IMR-90 (cell line): ENCODE measurements at places on chromosomes 11 and 22.

- no peak for DNase-seq
These were observed 146.4 kb downstream of the C11orf91 start for GRCh38 chr11:33554219-33554618.

- no peak for DNase-seq
These were observed 246.2 kb upstream of the PLET1 start for GRCh38 chr11:112506852-112507251.

DNA sequence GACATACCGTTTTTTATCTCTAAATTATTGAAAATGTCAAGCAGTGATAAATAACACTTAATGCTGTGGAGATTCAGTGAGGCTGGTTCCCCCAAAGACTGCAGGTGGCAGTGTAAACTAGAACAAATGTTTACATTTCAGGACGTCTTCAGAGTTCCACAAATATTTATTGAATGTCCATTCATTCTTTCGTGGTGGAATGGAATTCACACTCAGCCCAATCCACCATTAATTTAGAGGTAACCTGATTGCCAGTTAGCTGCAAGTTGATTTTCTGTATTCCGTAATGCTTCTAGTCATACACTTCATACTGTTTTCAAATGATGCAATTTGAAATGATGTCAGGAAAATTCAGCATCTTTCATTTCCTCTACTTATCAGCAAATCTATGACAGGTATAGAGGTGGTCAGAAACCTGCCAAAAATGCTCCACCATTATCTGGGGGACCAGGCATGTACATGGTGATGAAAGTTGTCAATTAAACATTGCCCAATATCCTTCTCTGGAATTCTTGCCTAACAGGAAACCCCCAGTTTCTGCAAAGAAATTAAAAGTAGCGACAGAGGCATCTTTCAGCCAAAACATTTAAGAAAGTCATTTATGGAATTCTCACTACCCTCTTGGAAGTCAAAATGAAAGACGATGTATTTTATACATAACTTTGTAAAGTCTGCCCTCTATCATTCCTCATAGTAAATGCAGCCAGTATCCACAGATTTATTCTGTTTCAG is 94.3 kb upstream of the BMAL1 start:
- DNase-seq: peak; percentile 54

DNA sequence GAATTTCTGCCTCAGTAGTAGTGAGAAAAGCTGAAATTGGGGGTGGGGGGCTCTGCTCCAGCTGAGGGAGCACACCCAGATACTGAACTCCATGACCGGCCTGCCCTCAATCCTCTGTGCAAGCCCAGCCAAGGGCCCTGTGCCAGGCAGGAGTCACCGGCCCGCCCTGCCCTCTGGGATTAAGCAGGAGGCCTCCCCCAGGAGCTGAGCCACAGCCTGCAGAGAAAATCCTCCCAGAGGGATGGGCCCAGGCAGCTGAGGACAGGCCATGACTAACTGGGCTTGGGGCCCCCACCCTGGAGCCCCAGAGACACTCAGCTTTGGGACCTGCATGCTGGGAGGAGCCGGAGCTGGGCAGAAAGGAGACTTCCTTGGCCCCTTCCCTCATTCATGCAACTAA is 48.8 kb downstream of the MN1 start:
- no peak for DNase-seq

- DNase-seq: no peak
These were observed 15.7 kb downstream of the USP28 start for GRCh38 chr11:113859665-113860064.

- peak; percentile 89 for DNase-seq
These were observed 60.3 kb downstream of the MTMR2 start for GRCh38 chr11:95863486-95864140.

DNA sequence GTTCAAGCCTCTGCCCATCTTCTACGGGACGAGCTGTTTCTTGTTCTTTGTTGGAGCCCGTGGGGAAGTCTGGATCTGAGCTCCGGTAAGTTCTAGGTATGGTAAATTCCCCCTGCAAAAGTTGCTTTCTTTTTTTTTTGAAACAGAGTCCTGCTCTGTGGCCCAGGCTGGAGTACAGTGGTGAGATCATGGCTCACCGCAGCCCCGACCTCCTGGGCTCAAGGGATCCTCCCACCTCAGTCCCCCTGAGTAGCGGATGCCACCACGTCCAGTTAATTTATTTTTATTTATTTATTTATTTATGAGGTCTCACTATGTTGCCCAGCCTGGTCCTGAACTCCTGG is 35.5 kb upstream of the MOB2 start:
- no peak for DNase-seq

- DNase-seq: no peak
These were observed 116.9 kb downstream of the SIK3 start for GRCh38 chr11:116981266-116981885.

GRCh38 chr22:43824724-43825420 is 12.8 kb upstream of the EFCAB6 start:
- DNase-seq: no peak

DNA sequence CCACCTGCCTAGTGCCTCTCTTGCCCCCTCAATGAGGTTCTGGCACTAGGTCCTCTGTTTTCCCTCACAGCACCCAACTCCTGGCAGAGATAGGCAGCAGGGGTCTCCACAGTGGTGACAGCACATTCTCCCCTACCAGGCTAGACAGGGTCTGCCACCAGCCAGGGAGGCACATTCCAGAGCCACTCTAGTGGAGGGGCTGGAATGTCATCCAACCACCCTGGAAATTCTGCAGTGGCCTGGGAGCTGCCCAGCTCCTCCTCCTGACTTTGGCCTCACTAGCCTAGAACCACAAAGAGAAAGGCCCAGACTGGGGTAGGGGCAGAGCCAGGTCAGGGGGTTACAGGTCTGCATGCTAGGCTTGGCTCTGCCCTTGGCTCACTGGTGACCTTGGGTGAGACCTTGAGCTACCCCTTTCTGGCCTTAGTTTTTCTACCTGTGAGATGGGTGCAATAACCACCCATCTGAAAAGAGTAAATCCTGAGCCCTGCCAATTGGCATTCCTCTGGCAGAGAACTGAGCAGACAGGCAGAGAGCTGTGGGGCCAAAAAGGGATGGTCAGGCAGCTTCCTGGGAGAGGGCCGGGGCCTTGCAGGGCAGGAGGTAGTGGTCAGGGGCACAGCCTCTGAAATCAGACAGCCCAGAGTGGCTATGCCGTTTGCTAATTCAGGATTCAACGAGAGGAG is 7.1 kb downstream of the P2RY2 start:
- DNase-seq: no peak

DNA sequence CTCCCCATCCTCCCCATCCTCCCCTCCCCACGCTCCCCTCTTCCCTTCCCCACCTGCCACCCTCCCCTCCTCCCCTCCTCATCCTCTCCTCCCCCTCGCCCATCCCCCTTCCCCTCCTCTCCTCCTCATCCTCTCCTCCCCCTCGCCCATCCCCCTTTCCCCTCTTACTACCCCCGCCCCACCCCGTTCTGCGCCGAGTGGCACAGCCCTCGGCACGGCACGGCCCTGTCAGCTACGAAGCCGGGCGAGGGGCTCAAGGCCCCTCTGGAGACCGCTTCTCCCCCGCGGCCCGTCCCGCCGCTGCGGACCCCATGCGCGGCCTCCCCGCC is 449.9 kb downstream of the OPCML start:
- DNase-seq: no peak

DNA sequence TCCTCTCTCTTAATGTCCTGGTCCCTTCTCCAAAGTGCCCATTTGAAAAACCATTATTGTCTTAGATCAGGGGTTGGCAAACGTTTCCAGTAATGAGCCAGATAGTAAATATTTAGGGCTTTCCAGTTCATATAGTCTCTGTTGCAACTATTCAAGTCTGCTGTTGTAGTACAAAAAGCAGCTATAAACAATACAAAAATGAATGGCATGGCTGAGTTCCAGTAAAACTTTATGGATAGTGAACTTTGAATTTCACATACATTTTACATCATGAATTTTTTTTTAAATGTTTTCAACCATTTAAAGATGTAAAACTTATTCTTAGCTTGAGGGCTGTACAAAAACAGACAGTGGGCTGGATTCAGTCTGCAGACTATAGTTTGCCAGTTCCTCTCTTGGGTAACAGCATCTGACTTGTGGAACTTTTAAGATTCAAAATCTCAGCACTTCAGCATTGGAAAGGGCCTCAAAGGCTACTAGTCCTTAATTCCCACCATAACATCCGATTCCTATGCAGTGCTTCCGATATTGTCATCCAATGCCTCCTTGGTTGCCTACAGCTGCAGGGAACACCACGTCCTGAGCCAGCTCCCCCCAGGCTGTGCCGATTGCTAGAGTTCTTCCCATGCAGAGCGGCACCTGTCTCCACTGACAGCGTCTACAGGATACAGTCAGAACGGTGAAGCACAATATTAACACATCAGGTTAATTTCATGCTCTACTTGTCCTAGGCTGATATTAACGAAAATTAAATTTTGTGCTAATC is 65.6 kb upstream of the E2F8 start:
- DNase-seq: no peak

- DNase-seq: no peak
These were observed 86.5 kb upstream of the PPARA start for GRCh38 chr22:46063846-46064227.

DNA sequence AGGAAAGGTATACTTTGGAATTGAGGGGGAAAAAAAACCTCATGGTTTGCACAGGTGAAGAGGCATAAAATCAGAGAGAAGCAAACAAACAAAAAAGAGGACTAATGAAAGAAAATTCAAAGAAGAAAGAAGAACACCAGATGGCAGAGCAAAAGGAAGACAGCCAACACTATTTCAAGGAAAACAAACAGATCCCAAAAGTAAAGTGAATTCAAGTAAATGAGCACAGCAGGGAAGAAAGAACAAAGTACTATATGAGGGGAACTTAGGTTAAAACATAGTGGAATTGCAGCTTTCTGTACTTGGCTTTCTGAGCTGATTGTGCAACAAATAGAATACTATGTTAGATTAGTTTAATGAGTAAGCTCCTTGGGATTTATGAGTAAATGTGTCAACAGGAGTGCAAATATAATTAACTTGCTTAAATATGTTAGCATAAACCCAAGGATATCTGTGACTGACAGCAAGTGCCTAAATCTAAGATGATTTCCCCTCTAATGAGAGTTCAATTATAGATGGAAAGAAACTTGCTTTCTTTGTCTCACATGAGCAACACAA is 404.6 kb upstream of the CNTN5 start:
- no peak for DNase-seq

DNA sequence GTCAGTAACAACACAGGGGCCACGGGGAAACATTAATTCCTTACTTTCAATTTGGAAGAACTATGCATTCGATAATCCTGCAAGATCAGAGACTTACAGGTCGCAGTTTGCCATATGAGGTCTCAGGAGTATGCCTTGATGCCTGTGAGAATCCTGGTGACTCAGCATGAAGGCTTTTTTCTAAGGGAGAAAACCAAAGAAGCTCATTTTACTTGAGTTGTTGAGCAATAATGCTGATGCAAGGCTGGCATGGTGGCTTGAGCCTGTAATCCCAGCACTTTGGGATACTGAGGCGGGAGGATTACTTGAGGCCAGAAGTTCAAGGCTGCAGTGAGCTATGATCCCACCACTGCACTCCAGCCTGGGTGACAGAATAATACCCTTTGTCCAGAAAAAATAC is 26.6 kb downstream of the ATG16L2 start:
- DNase-seq: peak; percentile 95

- peak; percentile 31 for DNase-seq
These were observed 548.2 kb downstream of the TBC1D22A start for GRCh38 chr22:47310601-47311000.

- peak; percentile 42 for DNase-seq
These were observed 10.5 kb downstream of the MCAM start for GRCh38 chr11:119306373-119306890.

GRCh38 chr11:69320756-69321741 is 27.1 kb downstream of the MYEOV start:
- DNase-seq: peak; percentile 52

GRCh38 chr22:28923826-28924732 is 40.7 kb downstream of the ZNRF3 start:
- DNase-seq: no peak

DNA sequence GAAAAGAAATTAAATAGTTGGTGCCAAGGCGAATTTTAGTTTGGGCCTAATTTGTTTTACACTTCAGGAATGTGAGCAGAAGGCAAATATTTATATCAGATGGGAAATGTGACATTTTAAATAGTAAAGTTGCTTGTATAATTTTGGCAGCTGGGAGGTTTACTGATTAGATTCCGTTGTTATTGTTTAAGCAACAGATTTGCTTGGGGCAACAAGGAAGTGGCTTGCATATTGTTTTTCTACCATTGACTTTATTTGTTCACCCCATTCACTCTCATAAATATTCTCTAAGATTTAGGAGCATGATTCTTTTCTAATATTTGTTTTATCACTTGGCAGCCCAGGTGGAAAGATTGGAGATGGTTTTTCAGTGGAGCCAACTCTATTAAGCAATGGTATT is 40.5 kb upstream of the RAG2 start:
- DNase-seq: no peak

DNA sequence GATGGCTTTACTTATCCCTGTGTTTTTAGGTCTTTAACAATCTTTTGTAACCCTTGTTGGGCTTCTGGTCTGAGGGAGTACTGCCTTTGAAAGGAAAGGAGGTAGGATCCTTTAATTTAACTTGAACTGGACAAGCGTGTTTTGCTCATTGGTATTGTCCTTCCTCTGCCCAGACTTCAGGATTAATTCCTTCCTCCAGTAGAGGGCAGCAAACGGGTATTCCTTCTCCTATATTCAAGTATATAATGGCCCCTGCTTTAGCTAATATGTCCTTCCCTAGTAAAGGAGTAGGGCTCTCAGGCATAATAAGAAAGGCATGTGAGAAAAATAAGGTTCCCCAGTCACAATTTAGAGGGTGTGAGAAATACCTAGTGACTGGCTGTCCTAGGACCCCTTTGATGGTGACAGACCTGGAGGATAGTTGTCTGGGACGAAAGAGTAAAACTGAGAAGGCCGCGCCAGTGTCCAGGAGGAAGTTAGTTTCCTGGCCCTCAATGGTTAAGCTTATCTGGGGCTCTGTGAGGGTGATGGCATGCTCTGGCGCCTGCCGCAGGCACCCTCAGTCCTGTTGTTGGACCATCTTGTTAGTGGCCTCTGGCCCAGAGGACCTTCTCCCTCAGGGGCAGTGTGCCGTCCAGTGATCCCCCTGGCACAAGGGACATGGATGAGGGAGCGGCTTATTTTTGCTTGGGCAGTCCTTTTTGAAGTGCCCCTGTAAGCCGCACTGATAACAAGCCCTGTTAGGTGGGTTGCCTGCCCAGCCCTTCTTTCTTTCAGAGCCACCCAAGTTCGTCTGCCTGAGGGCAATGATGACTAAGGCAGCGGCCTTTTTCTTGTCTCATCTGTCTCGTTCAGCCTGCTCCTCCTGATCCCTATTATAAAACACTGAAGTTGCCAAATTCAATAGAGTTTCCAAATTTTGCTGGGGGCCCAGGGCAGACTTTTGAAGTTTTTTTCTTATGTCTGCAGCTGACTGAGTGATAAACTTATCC is 51.8 kb downstream of the C11orf71 start:
- DNase-seq: peak; percentile 80

DNA sequence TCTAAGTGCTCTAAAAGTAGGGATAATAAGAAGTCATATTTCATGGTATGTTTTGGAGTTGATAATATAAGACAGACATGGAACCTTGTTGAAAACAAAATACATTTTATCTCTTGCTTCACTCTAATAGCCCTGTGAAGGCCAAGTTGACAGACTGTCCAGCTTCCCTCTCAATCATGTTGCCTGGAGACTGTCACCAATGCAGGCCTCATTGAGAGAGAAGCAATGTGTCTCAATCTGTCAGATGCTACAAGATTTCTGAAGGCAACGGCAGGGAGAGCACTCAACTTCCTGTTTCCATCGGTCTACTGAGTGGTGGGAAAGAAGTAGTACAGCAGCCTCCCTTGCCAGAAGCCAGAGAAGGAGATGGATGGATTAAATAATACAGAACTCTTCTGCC is 23.6 kb upstream of the FJX1 start:
- DNase-seq: no peak
